ENCODE measurements at places on chromosomes 11 and 22.

GRCh38 chr22:24707470-24707801 lies 67.1 kb downstream of the PIWIL3 start:
- DNase-seq, result no peak
- no peaks in the 10 kb centered on the region for H3K27me3 ChIP-seq
- H3K27ac ChIP-seq, result no peak overlapping the region
- H3K4me3 ChIP-seq, result no peak overlapping the region
- no peaks in the 10 kb centered on the region for H3K36me3 ChIP-seq
- H3K4me1 ChIP-seq, result peaks cover 2% of the 10 kb centered on the region

- H3K36me3 ChIP-seq, result no peaks in the 10 kb centered on the region
- peaks cover 12% of the 10 kb centered on the region for H3K4me1 ChIP-seq
- no peaks in the 10 kb centered on the region for H3K27me3 ChIP-seq
Measured at GRCh38 chr11:44915621-44916020, 35.1 kb downstream of the TP53I11 start.

- peak within 1 kb of the TSS; percentile 81 for H3K27ac ChIP-seq
- peak; percentile 54 for DNase-seq
- no peaks in the 10 kb centered on the region for H3K36me3 ChIP-seq
- no peaks in the 10 kb centered on the region for H3K27me3 ChIP-seq
- H3K4me3 ChIP-seq, result peak within 1 kb of the TSS; percentile 78
Measured at GRCh38 chr22:23180301-23180892, at the start of gene BCR. Gene BCR, plus strand, starts transcription at chr22:23180509. Its CDS starts 452 bp downstream, at chr22:23180961.

- H3K4me1 ChIP-seq, result peaks cover 56% of the 10 kb centered on the region
- peak; percentile 71 for DNase-seq
- no peaks in the 10 kb centered on the region for H3K27me3 ChIP-seq
- H3K4me3 ChIP-seq, result no peak overlapping the region
- peak overlapping the region; percentile 58 for H3K27ac ChIP-seq
Measured at GRCh38 chr11:64237484-64237951, 3.1 kb downstream of the VEGFB start.

DNA sequence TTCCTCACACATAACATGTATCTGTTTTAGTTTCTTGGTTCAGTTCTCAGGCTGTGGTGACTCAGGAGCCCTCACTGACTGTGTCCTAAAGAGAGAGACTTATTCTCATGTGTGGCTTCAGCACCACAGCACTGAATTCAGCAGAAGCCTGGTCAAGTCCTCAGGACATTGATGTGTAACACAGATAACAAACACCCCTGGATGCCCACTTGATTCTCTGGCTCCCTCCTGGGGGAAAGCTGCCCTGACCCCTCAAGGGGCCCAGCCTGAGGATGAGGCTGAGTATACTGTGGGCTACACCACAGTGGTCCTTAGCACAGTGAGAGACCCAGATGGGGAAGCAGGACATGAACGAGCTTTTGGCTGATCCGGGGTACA lies 87.2 kb upstream of the VPREB1 start:
- no peaks in the 10 kb centered on the region for H3K27me3 ChIP-seq
- no peak for DNase-seq

GRCh38 chr11:103601225-103601846 lies 435.1 kb upstream of the DDI1 start:
- no peak overlapping the region for H3K27ac ChIP-seq
- no peak overlapping the region for H3K4me3 ChIP-seq
- no peaks in the 10 kb centered on the region for H3K4me1 ChIP-seq
- DNase-seq, result peak; percentile 37

- no peaks in the 10 kb centered on the region for H3K27me3 ChIP-seq
- H3K4me1 ChIP-seq, result no peaks in the 10 kb centered on the region
- H3K4me3 ChIP-seq, result no peak overlapping the region
- H3K27ac ChIP-seq, result no peak overlapping the region
- H3K36me3 ChIP-seq, result no peaks in the 10 kb centered on the region
- no peak for DNase-seq
Measured at GRCh38 chr11:107824668-107825369, 33.8 kb downstream of the SLC35F2 start.

- H3K27ac ChIP-seq, result peak overlapping the region; percentile 8
- H3K4me1 ChIP-seq, result peaks cover 6% of the 10 kb centered on the region
- H3K4me3 ChIP-seq, result no peak overlapping the region
- H3K36me3 ChIP-seq, result no peaks in the 10 kb centered on the region
- H3K27me3 ChIP-seq, result no peaks in the 10 kb centered on the region
- no peak for DNase-seq
Measured at GRCh38 chr11:72743321-72744221, 8.6 kb downstream of the ARAP1 start.

DNA sequence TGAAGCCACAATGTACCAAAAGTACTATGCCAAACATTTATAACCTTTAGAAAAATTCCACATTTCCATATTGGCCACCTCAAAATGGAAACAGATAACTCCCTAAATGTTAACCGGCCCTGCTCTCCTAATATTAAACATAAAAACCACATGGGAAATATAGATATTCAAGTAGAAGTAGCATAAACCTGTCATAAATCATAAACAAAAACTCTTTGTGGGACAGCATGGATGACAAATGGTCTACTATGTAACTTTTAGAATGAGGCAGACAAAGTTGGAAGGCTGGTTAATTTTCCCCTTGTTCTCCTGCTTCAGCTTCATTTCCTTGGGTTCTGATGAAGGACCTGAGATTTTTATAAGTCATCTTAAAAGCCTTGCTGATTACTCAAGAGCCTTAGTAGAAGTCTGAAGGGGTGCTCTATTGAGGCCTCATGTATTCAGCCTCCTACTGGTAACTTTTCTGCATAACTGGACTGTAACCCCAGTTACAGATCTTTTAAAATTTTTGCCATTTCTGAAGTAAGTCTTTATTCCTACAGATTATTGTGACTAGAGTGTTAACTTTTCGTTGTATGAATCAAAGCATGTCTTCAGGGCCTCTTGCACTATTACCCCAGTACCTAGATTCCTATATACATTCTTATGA lies 116.4 kb downstream of the STIM1 start:
- H3K4me1 ChIP-seq, result no peaks in the 10 kb centered on the region
- no peaks in the 10 kb centered on the region for H3K27me3 ChIP-seq
- H3K4me3 ChIP-seq, result no peak overlapping the region

GRCh38 chr11:44306052-44306917 lies 3.7 kb downstream of the ALX4 start:
- H3K27me3 ChIP-seq, result peaks cover 10% of the 10 kb centered on the region
- H3K27ac ChIP-seq, result no peak overlapping the region
- H3K4me1 ChIP-seq, result peaks cover 22% of the 10 kb centered on the region

DNA sequence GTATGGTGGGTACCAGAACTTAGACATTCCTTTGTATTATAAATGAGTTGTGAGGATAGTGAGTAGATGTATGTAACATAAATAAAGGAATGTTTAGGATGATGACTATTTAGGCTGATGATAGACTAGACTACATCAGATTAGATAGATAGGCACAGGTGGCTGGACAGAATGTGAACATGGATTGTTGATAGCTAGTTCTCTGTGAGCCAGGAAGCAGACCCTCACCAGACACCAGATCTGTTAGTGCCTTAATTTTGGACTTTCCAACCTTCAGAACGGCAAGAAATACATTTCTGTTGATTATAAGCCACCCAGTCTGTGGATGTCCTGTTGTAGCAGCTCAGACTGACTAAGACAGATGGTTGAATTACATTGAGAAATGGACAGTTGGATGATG lies 99.4 kb downstream of the SWAP70 start:
- no peak for DNase-seq
- no peaks in the 10 kb centered on the region for H3K27me3 ChIP-seq
- no peak overlapping the region for H3K4me3 ChIP-seq
- H3K4me1 ChIP-seq, result peaks cover 9% of the 10 kb centered on the region

- H3K36me3 ChIP-seq, result no peaks in the 10 kb centered on the region
- no peak overlapping the region for H3K4me3 ChIP-seq
- no peaks in the 10 kb centered on the region for H3K4me1 ChIP-seq
- no peak overlapping the region for H3K27ac ChIP-seq
Measured at GRCh38 chr22:42701694-42702093, 19.0 kb downstream of the A4GALT start.

All from liver (tissue), 10 donors.